ENCODE measurements at places on chromosomes 4 and X. TPM values are rescaled to one million over a fixed set of nuclear protein-coding genes. Genes with fewer than 3 reads are reported as not detected.

- DNase-seq, result no peak
Observed at GRCh38 chr4:9964879-9965278, 56.4 kb downstream of the SLC2A9 start.

- DNase-seq, result no peak
Observed at GRCh38 chr4:186134861-186135260, 30.4 kb downstream of the FAM149A start.

Gene PCYT1B
- 0.26 TPM for polyA plus RNA-seq

GRCh38 chr4:166049036-166049435 is 176.0 kb downstream of the TLL1 start:
- DNase-seq, result no peak

- DNase-seq, result no peak
Observed at GRCh38 chr4:48752246-48752645, 27.8 kb downstream of the FRYL start.

DNA sequence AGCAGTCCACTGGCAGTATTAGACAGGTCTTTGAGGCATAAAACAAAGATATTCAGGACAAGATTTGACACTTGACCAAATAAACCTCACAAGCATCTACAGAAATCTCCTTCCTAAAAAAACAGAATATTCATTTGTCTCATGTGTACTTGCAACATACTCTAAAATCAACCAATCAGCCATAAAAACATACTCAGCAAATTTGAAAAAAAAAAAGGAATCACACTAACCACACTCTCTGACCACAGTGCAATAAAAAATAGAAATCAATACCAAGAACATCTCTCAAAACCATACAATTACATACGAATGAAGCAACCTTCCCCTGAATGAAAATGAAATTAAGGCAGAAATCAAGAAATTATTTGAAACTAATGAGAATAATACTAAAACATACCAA is 591.3 kb downstream of the FAM133A start:
- DNase-seq, result no peak

DNA sequence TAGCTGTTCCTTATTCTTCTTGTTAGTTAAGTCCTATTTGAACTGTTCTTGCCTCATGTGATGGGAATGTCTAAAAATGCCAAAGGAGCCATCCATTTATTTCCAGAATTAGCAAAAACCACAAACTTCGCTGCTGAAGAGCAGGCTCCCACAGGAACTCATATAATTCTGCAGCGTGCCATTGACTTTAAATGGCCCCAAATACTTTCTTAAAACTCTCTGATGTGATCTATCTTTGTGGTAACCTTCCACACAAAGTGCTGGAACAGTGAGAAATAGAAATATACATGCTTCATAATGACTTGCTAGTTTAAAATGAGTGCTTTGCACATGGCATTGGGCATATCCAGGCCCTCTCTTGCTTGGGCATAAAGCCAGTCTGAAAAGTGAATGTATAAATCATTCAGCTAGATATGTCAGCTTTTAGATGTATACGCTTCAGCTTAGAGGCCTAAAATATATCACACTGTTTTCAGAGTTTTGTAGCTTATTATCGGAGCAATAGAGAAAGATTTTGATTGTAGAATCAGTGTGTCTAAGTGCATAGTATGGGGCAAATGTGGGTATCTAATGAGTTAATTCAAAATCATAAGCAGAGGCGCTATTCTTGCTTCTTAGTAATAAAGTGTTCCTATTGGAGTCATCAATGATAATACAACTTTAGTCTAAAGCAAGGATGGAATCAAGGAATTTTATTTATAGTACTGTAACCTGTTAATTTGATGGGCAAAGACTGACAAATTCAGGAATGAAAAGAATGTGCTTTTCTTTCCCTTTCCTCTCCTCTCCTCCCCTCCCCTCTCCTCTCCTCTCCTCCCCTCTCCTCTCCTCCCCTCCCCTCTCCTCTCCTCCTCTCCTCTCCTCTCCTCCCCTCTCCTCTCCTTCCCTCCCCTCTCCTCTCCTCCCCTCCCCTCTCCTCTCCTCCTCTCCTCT is 392.2 kb upstream of the ZFP42 start:
- DNase-seq, result no peak

GRCh38 chrX:27463187-27463586 is at the start of gene PPP4R3C:
Gene PPP4R3C, minus strand, starts transcription at chrX:27463341. Its CDS starts 45 bp downstream, at chrX:27463296.
- DNase-seq, result no peak

- DNase-seq, result peak; percentile 29
Observed at GRCh38 chrX:101759000-101759399, 99.3 kb upstream of the ARMCX2 start.

DNA sequence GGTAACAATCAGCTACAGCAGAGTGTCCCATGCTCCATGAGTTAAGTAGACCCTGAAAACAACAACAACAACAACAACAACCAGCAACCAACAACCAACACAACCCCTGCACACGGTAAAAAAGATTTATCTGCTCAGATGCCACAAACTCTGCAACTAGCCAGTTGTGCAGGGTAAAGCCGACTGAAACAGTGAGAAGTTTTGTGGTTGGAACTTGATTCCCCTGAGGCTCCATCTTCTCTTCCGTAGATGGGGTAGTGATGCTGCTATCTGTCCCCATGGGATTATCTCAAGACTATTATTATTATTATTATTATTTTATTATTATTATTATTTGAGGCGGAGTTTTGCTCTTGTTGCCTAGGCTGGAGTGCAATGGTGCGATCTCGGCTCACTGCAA is 50.6 kb upstream of the RAPGEF2 start:
- DNase-seq, result no peak

DNA sequence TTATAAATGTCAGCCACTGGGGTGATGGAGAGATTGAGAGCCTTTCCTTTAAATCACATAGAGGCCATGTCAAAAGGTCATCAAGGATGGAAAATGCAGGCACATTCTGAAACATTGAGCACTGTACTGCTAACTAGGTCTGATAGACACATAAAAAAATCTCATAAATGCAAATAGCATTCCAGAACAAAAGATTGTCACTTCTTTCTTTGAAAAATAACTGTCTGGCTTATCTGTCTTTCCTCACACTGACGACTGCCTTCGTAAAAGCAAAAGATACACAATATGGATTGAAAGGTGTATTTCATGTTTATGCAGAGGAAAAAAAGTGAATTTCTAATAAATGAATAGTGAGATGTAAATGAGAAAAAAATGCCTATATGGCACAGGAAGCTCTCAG is 59.9 kb downstream of the PABPC4L start:
- DNase-seq, result no peak

- no peak for DNase-seq
Observed at GRCh38 chr4:70138751-70139150, 15.3 kb upstream of the PRR27 start.

DNA sequence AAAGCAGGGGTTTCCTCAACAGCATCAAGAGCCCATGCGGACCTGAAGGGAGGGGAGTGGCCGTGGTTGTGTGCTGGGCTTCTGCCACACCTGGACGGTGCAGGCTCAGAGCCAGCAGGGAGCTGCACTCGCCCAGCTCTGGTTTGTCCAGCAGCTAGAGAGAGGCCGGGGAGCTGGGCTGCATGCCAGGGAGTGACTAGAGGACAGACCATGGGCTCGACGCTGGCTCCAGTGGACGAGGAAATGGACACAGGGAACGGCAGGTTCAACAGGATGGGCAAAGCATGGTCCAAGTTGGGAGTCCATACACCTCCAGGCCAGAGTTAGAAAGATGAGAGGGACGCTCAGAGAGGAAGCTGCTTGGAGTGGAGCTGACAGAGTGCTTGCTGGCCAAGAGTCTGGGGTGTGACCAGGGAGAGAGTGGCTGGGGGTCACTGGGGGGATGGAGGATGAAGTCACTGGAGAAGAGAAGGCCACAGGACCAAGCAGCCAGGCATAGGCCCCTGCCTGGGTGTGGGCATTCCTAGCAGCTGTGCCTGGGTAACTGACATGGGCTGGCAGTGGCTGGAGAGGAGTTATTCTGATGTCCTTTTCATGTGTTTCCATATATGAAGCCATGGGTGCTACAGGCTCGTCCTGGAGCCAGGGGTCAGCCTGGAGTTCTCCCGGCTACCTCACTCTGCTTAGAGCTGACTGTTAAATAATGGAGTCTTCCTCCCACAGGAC is 42.8 kb downstream of the HTT-AS start:
- DNase-seq, result peak; percentile 92

DNA sequence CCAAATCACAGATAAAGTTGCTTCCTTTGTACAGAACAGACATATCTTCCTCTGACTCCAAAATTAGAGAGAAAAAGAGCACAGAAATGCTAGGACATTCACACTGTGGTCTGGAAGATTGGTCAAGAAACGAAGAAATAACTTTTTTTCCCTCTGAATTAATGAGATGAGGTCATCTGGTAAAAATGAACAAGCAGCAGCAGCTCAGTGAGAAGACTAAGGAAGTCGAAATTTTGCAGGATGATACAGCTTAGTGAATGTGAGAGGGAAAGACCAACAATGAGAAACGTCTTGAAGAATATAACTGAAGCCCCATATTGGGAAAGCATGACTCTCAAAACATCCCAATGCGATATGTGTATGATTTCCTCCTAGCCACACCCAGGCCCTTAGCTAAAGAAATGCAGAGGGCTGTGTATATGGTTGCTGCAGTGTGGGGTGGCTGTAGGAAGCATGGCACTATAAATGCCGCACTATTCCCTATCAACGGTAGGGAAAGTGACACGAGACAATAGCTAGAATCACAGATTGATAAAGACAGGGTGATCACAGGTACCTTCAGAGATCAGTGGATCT is 208.6 kb downstream of the VEGFC start:
- DNase-seq, result no peak

GRCh38 chrX:40282946-40283660 is 185.3 kb upstream of the BCOR start:
- DNase-seq, result no peak

DNA sequence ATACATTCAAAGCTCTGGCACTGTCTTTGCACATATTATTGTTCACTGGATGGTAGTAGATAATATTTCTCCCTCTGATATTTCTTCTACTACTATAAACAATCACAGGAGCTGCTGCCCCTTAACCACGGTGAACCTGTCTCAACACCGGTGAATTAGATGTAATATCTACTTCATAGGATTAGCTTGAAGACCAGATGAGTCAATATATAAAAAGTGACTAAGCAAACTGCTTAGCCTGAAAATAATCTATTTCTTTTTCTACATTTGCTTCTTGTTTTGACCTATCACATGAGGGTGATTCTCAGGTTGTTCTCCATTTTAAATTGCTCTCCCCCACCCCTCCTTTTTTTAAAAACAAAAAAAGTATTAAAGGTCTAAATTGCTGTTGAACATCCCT is 645.5 kb downstream of the ANKRD50 start:
- DNase-seq, result no peak

DNA sequence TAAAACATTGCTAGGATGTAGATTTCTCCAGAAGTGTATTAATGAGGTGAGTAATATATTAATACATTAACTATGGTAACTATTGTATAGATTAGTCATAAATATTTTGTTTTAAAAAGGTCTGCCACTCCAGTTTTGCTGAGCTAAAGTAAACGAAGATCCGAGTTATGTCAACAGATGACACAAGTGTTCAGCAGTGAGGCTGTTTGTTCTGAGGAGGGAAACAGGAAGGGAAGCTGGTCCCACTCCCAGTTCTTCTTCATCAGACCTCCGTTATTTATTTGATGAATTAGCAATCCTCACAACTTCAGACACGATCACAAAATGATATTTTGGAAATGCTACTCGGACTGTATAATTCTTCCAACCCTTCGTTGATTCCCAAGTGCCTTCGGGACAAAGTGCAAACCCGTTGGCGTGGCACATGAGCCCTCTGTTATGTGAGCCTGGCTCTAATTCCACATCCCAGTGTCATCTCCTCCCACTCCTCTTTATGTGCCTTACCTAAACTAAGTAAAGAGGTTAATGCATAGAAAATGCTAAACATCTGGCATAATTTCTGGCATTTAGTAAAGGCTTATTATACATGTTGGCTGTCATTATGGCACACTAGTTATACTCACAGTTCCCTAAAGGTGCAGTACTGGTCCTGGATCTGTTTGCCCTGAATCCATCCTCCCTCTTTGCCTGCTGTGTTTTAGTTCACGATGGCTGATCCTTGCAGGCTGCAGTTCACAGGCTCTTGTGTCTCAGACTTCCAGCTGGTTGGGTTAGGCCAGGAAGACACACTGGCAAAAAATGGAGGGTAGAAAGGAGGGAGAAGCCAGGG is 190.6 kb upstream of the LNX1 start:
- DNase-seq, result no peak

- DNase-seq, result peak; percentile 20
Observed at GRCh38 chrX:151153086-151153485, 23.3 kb upstream of the GPR50 start.

Gene KLHL4
- polyA plus RNA-seq, result 0.49 TPM

DNA sequence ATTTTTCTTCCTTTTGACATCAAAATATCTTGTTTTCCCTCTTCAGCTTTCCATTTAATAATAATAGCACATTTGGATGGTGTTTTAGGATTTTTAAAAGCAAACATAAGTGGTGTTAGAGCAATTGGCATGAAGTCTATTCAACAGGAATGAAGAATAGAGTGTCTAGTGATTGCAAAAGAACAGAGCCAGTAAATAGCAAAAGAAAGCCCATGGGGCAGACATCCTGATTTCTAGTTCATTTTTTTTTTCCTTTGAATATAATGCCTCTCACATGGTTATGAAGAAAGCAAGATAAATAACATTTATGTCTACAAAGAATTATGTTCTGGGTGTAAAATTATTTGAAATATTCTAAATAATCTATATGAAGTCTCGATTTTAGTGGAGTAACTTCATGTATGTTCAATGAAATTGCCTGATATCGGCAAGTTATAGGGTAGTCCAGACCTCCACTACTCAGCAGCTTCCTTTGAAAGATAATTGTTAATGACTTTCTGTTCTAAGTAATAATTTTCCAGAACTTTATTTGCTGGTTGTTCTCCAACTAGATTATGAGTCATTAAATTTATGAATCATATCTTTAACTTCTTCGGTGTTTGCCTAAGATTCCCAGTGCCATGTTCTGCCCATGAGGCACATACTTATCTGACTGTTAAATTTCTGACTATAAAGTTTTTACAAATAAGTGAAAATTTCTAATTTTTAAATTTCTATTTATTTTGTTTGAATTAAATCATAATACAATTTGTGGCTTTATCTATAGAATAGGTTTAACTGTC is 587.9 kb downstream of the TLL1 start:
- DNase-seq, result no peak

DNA sequence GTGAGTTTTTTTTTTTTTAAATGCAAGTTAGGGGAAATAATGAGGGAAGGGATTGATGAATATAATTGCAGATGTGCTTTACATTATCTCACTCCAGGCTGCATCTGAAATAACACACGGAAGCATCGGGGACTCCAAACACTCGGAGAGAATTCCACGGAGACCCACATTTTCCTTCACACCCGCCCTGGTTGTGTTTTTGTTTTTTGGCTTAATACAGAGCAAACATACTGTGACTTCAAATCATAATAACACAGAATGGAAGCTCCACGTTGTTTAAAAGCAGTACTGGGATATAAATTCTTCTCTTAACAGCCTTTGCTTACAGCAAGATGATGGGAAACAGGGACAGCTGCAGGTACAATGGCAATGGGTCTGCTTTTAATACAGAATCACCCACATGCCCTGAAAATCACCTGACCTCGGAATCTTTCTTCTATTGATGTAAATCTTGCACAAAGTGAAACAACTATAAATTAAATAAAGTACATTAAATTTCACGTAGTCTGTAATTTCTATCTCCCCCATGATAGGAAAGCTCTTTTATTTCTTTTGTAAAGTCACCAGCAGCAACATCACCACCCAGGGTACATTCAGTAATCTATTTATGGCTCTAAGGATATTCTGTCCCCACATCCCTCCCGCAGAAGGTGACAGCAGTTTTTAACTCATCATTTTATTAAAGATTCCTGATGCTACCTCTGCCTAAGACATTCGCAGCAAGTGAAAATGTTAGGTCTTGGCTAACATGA is 119.3 kb downstream of the ZNF827 start:
- no peak for DNase-seq

- no peak for DNase-seq
Observed at GRCh38 chr4:15674046-15674445, 7.6 kb upstream of the FAM200B start.
